Fibroblast of mammary gland (primary cell): ENCODE measurements at places on chromosomes 7 and 10.

DNA sequence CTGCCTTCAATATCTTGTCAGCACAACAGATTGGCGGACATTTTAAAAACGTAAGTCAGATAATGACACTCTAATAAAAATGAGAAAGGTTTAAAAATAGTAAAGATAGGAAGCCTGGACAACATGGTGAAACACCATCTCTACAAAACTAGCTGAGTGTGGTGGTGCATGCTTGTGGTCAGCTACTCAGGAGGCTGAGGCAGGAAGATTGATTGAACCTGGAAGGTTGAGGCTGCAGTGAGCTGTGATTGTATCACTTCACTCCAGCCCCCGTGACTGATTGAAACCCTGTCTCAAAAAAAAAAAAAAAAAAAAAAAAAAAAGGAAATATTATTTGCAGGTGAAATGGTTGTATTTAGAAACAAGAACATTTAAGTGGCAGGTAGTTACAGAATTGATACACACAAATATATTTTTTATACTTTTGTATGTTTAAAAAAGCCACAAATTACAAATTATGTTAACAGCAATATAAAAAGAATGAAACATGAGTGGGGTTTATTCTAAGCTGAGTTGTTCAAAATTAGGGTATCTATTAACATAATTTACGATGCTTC, 141.9 kb downstream of the ADK start:
- peak; percentile 84 for DNase-seq

GRCh38 chr7:44177570-44178131, 11.6 kb downstream of the GCK start:
- DNase-seq = peak; percentile 38

GRCh38 chr7:12713625-12714378, 26.4 kb downstream of the ARL4A start:
- DNase-seq = no peak

DNA sequence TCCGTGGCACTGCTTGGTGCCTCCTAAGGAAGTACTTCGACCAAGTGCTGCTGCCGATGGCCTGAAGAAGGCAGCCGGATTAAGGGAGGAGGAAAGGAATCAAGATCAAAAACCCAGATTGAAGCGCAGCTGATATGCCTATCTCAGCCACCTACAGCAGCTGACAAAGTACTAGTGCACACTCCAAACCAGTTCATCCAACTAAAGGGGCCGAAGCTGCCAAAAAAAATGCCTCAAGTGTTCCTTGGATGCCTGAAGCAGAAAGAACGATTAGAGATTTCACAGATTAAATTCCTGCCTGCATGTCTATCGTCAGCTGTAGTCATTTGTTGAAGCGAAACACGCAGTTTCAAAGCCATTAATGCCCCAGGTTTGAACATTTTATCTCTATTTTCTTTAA, 65.7 kb downstream of the TNRC18 start:
- DNase-seq = no peak

- no peak for DNase-seq
Observed at GRCh38 chr7:116689790-116690259, 17.8 kb downstream of the MET start.

GRCh38 chr10:83166344-83166743, 973.0 kb upstream of the GHITM start:
- DNase-seq = no peak

GRCh38 chr10:63286754-63287264, 153.7 kb downstream of the NRBF2 start:
- no peak for DNase-seq

DNA sequence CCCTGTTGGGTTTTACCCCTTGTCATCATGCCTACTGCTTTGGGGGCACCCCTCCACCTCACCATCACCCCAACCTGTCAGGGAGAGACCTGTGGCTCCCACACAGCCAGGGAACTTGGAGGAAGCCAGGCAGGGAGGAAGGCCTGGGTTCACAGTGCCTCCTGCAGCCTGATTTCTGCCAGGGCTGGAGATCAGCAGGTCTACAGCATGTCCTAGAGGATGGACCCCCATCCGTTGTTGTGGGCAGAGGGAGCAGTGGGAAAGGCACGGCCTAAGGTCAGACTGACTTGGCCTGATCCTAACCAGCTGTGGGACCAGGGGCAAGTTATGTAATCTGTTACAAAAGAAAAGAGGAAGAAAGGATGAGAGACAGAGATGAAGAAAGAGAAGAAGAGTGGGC, 28.2 kb downstream of the ZCCHC24 start:
- DNase-seq = no peak

DNA sequence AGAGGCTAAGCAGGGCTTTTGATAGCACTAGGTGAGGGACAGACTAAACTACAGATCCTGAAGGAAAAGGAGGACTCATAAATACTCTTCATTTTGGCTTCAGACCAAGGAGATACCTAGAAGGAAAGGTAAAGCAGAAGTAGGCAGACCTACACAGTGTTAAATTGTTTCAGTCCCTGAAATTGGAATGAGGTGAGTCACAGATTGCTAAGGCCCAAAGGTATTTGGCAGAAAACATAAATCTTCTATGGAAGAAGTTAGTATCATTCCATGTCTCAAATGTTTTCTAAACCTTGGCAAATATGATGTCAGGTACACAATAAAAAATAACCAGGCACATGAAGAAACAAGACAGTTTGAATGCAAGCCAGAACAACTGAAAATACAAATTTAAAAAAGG, 30.0 kb downstream of the MTERF1 start:
- DNase-seq = peak; percentile 11

- no peak for DNase-seq
Observed at GRCh38 chr7:73746378-73746777, 7.8 kb upstream of the ABHD11 start.

DNA sequence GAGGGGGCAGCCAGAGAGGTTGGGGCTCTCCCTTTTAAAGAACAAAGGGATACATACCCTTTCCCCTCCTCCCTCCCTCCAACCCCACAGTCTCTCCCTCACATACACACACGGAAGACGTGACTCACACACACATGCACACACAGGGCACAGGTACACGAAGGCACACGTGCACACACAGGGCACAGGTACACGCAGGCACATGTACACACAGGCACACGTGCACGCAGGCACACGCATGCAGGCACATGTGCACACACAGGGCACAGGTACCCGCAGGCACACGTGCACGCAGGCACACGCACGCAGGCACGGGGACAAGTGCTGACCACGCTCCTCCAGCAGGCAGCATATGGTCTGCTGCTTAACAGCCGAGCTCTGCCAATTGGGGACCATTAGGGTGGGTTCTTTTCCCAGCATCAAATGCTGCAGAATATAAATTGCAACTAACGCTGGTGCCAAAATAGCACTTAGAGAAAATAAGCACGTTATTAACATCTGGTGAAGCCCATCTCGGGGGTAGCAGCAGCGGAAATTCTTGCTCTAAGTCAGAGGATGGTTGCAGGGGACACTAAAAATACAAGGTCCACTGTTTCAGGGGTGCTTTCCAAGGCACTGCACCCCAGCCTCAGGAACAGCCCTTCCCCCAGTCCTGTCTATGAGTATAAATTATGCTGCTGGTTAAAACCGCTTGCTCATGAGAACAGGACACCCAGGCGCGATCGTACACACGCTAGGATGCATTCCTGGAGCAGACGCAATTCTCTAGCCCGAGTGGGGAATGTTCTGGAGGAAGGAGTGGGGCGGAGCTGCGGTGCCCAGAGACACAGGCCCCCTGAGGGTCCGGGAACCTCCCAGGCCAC, 55.2 kb upstream of the TNRC18 start:
- DNase-seq = no peak

GRCh38 chr7:41538810-41539724, 163.8 kb downstream of the INHBA start:
- peak; percentile 38 for DNase-seq

DNA sequence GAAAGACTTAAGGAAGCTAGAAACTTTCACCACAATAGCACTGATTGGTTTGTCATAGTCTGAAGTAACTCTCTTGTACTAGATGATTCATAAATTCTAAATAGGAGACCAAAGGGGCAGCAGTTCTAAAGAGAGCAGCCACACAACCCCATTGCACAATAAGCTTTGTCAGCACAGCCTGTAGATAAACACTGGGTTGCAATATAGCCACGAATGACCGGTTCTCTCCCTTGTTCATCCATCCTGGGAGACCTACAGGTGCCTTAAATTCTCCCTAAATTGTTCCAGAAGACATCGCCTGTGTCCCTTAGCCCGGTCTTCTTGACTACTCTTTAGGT, 167.0 kb downstream of the SNX13 start:
- DNase-seq = peak; percentile 95

- no peak for DNase-seq
Observed at GRCh38 chr10:11864727-11865126, 41.6 kb downstream of the PROSER2 start.
